Lung microvascular endothelial cell (primary cell): ENCODE measurements at places on chromosomes 3 and 15.

DNA sequence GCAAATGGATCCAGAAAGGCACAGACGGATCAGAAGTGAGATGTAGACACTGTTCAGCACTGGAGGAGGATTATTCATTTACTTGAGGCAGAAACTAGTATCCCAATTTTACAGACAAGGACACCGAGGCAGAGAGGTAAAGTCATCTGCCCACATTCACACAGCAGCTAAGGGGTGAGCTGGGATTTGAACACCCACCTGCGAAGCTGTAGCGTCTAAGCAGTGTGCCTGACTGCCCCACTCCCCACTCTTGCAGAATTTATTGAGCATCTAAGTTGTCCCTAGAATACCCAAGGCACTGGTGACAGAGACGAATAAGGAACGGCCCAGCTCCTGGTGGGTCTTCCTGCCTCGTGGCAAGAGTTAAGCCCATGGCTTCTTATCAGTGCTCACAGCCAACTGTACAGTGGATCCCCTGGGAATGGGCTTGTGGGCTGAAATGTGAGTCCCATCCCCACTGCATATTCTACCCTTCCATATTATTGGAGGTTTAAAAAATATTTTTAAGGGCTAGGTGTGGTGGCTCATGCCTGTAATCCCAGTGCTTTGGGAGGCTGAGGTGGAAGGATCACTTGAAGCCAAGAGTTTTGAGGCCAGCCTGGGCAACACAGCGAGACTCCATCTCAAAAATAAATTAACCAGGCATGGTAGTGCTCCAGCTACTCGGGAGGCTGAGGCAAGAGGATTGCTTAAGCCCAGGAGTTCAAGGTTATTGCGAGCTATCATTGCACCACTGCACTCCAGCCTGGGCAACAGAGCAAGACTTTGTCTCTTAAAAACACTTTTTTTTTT is 77.6 kb downstream of the IQSEC1 start:
- no peak for DNase-seq

GRCh38 chr15:40845511-40846284 is 1.9 kb downstream of the SPINT1 start:
- DNase-seq = no peak

DNA sequence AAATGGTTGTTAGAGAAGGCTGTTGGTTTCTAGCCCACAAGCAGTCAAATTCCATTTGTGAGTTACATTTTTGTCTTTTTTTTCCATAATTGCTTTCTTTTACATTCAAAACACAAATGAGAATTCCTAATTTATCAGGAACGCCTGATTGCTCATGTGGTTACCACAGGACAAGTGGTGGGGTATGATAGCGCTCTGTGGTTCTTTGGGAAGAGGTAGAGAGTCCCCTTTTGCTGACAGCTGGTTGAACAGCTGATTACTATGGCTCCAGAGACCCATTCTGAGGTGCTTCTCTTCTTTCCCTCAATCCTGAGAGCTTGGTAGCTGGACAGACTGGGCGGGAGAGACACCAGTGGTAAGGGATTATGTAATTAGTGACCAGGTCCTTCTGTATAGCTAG is 24.4 kb downstream of the CNOT10 start:
- no peak for DNase-seq

GRCh38 chr3:57961177-57961827 is 46.9 kb upstream of the FLNB start:
- no peak for DNase-seq

DNA sequence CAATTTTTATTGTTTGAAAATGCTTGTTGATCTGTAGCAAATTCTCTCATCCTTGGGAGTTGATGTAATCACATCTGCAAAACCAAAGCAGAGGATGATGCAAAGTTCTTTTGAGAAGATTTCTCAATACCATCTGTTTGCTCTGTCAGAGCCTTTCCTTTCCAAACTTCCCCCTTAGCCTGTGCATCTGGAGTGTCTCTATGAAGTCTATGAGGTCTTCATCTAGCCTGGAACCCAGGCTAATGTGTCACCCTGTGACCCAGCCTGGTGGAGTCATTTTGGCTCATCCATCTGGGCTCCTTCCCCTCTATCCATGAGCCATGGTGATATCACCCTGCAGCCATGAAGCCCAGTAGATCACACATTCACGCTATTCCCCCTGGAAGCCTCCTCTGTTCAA is 123.2 kb upstream of the SLC7A14 start:
- DNase-seq = no peak

DNA sequence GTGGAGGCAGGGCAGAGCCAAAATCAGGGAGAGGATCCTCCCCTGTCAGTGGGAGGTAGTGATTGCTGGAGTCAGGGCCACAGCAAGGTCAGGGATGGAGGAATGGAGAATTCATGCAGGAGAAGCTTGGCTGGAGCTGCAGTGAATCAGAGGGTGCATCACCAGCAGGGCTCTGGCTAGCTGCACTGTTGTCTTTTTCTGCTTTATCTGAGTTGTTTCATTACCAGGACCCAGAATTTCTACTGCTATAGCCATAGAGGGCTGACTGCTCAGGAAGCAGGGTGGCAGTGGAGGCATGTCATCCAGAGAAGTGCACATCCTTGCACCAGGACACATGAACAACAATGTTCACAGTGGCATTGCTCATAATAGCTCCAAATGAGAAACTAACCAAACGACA is 113.5 kb upstream of the GALNT15 start:
- DNase-seq = peak; percentile 68

DNA sequence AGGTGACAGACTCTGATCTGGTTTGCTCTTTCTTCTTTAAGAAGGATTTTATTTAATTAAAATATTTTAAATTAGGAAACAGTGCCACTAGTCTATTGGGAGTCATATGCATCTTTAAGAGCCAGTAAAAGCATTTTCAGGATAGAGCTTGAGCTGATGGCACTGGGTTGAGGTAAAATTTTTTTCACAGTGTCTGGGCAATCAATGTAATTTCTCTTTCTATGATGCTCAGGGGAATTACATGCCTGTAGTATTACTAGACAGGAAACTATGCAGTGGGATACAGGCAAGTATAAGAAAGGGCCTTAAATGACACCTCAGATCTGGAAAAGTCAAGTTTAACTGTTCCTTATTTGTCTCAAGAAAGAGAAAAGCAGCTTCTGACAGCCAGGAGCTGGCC is 76.4 kb downstream of the GAP43 start:
- no peak for DNase-seq

- DNase-seq = no peak
These were observed 45.5 kb downstream of the RASGRF1 start for GRCh38 chr15:79045041-79045440.

GRCh38 chr3:126423191-126424038 is 28.7 kb downstream of the CFAP100 start:
- no peak for DNase-seq

DNA sequence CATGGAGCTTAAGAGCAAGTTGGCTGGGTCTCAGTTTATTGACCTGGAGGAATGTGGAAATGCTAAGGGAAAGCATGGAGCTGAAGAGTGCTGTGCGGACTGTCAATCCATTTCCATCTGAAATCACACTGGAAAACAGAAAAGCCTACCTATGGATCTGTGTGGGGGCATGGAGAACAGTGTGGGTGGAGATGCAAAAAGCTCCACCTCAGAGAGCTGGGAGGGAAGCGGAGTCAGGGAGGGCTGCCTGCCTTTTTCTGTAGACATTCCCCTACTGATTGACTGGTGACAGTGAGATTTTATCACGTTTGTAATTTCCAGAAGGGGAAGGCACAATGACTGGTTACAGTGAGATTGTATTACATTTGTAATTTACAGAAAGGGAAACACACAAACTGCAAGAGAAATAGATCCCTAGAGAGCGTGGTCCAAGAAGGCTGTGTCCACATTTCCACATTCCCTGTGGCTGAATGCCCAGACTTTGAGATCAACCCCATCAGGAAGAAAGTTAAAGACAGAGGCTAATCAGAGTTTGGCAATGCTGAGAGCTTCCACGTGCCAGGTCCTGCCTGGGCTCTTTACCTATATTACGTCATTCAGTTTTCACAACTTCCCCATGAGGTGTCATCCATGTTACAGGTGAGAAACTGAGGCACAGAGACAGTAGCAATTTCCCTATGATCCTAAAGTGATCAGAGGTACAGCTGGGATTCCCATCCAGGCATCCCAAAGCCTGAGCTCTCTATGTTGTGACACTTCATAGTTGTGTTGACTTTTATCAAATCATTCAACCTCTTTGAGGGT is 67.7 kb upstream of the NSMCE3 start:
- DNase-seq = no peak

DNA sequence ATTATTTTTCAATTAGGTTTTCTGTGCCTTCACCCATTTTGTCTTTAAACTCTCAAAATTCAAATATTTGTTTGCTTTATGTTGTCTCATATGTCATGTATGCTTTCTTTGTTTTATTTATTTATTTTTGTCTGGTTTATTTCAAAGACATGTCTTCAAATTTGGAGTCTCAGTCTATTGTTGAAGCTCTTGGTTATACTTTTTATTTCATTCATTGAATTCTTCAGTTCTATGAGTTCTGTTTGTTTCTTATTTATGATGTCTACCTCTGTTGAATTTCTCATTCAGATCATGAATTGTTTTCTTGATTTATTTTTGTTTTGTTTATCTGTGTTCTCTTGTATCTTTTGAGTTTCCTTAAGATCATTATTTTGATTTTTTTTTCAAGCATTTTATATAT is 55.6 kb downstream of the AP4E1 start:
- no peak for DNase-seq

GRCh38 chr15:51223771-51224229 is 114.6 kb downstream of the CYP19A1 start:
- DNase-seq = peak; percentile 85

DNA sequence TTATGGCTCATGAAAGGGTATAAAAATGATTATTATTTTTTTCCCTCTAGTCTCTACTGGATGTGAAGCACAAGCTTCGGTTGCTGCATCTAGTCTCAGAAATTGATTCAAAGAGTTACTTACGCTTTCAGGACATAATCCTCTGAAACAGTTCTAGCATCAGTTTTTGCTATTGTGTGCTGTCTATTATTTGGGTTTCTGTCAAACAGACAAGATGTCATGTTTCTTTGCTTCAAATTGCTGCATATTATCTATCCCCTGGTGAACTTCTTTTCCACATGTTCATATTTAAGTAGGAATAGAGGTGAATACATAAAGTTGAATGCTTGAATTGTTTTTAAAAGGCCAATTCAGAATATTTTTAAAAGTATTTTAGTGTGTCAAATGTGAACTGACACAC is 161.6 kb upstream of the GBE1 start:
- no peak for DNase-seq

DNA sequence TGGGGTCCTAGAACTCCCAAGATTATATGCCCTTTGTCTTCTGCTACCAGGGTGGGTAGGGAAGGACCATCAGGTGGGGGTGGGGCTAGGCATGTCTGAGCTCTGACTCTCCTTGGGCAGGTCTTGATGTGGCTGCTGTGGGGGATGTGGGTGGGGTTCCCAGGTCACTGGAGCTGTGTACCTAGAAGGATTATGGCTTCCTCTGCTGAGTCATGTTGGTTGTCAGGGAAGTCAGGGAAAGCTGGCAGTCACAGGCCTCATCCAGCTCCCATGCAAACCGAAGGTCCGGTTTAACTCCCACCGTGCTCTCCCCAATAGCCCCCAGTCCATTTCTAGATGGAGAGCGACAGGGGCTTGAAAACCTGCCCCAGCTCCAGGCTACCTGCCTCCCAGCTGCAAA is 35.2 kb downstream of the EID1 start:
- peak; percentile 3 for DNase-seq

GRCh38 chr3:118946449-118946848 is 88.2 kb downstream of the IGSF11 start:
- DNase-seq = no peak

- DNase-seq = no peak
These were observed 604.3 kb upstream of the CFAP20DC start for GRCh38 chr3:59654123-59654479.

DNA sequence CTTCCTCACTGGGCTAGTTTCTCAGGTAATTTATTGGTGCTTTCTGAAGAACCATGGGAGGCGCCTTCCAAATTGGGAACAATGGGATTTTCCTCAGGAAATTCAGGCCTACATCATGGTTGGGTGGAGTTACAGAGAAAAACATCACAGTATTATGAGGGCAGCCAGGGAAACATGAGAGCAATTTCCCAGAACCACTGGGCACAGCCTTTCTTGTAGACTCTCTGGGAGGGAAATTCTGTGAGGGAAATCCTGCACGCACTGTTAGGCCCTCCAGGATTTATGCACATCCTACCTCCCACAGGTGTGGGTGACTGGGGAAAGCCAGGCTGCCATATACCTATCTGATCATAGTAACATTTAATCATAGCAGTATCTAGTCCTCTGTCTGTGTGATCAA is 13.2 kb downstream of the POPDC2 start:
- peak; percentile 85 for DNase-seq
